ENCODE measurements at places on chromosomes 16 and 17. TPM values are rescaled to one million over a fixed set of nuclear protein-coding genes. Genes with fewer than 3 reads are reported as not detected.

Gene CCDC92B
- not detected for total RNA-seq

Gene SMARCD2
- 94.5 TPM for total RNA-seq

Gene KRTAP3-1
- not detected for total RNA-seq

Gene PRR29
- total RNA-seq, result not detected

Gene ZNF18
- total RNA-seq, result 7.9 TPM

Gene PLCG2
- 0.06 TPM for total RNA-seq

Gene PIPOX
- 1.7 TPM for total RNA-seq

Gene GRAPL
- not detected for total RNA-seq

Gene AIPL1
- total RNA-seq, result not detected

Gene CCL16
- total RNA-seq, result not detected

Gene C16orf95
- 12.5 TPM for total RNA-seq

Gene HOXB9
- 5.1 TPM for total RNA-seq

Gene MILR1
- total RNA-seq, result 52.6 TPM

Gene TAC4
- total RNA-seq, result not detected

Gene RSL1D1
- 216 TPM for total RNA-seq

Gene ENPP7
- not detected for total RNA-seq

Gene ITGB3
- total RNA-seq, result 4.5 TPM

Gene ZNF19
- 3.9 TPM for total RNA-seq

Gene CCL8
- not detected for total RNA-seq

Gene PPY
- total RNA-seq, result not detected

Gene SLC35G6
- total RNA-seq, result not detected

Gene KRTAP4-1
- not detected for total RNA-seq

Gene KRT25
- total RNA-seq, result not detected

Gene RNF227
- total RNA-seq, result 6.9 TPM

Gene ALOX12B
- total RNA-seq, result not detected

Gene CES5A
- total RNA-seq, result not detected

Gene C16orf89
- total RNA-seq, result not detected

Gene RHBDF2
- 17.6 TPM for total RNA-seq

Gene RPUSD1
- 56.6 TPM for total RNA-seq

Gene PLD6
- 4.2 TPM for total RNA-seq

Gene CD7
- 1.6 TPM for total RNA-seq

Gene SHCBP1
- 67.0 TPM for total RNA-seq

Gene ZFPM1
- total RNA-seq, result 2.2 TPM

Gene CEP131
- 18.6 TPM for total RNA-seq

Gene NR1D1
- 1.5 TPM for total RNA-seq

Gene CTU2
- total RNA-seq, result 17.8 TPM

Gene TMEM235
- not detected for total RNA-seq

Gene TMEM100
- total RNA-seq, result 12.1 TPM

Gene HP
- total RNA-seq, result not detected

Gene MYH8
- 0.11 TPM for total RNA-seq

Gene CEP295NL
- total RNA-seq, result 0.17 TPM

Gene TM4SF5
- total RNA-seq, result not detected

Gene MYO15A
- not detected for total RNA-seq

Gene PDE6G
- total RNA-seq, result not detected

Gene PLA2G10
- total RNA-seq, result not detected
